Right lung (tissue), 10 donors: ENCODE measurements at places on chromosomes 3 and 15. TPM values are rescaled to one million over a fixed set of nuclear protein-coding genes. Genes with fewer than 3 reads are reported as not detected.

DNA sequence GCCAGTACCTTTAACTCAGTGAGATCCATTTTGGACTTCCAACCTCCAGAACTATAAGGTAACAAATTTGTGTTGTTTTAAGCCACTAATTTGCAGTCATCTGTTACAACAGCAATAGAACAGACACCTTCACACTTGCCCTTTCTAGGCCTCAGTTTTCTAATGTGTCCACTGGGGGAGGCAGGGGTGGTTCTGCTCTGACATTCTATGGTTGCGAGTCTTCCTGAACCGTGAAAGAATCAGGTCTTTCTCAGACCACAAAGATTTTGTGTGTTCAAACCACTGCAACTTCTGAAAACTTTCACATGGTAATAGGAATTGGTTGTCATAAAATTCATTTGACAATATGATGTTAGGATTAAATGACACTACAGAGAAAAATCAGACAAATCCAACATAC, 26.8 kb upstream of the CSTA start:
- DNase-seq, result no peak

DNA sequence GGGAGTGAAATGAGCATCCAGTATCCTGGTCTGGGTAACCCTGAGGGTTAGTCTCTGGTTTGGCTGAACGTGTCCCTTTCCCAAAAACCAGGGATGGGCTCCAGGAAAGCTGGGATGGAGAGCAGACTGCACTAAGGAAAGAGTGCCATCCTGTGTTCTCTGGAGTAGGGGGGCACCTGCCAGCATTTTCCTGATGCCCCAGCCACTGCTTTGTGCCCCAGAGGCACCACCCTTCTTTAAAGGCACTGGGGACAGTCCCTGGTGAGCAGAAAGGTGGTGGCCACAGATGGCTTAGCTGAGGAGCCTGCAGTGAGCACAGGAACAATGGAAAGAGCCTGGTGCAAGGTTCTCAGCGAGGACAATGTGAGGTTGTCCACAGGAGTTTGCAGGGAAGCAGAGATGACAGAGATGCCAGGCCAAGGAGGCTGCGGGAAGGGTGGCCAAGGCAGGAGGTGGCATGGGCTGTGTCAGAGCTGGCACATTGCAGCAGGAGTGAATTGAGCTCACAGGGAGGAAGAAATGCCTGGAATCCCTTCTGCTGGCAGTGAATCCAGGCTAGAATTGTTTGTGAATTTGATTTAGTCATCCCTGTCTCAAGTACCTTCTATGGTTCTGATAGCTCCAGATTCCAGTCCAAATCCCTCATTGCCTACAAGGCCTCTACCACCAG, 39.9 kb downstream of the AMOTL2 start:
- DNase-seq, result no peak

DNA sequence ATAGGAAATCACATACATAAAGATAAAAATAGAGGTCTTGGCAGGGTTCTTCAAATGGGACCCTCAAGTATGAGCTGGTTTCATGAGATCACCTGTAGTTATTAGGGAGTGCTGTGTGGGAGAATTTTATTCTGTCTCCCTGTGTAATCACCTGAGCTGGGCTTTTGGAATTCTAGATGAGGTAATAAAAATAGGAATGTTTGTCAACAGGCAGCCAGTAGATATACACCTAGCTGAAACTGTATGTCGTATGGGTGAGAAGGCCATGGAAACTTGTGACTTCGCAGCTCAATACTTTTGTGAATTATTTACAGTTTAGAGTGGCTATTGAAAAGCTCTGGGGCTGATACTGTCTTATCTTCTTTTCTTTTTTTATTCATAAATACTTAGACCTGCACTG, 40.5 kb upstream of the PLCL2 start:
- no peak for DNase-seq

- DNase-seq, result no peak
These were observed 1361.2 kb upstream of the EPHA6 start for GRCh38 chr3:95453242-95453641.

Gene HGD
- polyA plus RNA-seq, result 0.48 TPM
